ENCODE measurements at places on chromosomes 2 and 18. TPM values are rescaled to one million over a fixed set of nuclear protein-coding genes. Genes with fewer than 3 reads are reported as not detected.

- DNase-seq, result no peak
Observed at GRCh38 chr2:32427672-32428610, 71.1 kb downstream of the BIRC6 start.

GRCh38 chr2:101741775-101742520 is 44.4 kb downstream of the MAP4K4 start:
- DNase-seq, result no peak

TMEM163 gene
- polyA plus RNA-seq, result 2.4 TPM

RBKS gene
- polyA plus RNA-seq, result 6.9 TPM

All from right renal pelvis (tissue), 4 donors.